HEK293T (cell line): ENCODE measurements at places on chromosomes 5 and 9.

DNA sequence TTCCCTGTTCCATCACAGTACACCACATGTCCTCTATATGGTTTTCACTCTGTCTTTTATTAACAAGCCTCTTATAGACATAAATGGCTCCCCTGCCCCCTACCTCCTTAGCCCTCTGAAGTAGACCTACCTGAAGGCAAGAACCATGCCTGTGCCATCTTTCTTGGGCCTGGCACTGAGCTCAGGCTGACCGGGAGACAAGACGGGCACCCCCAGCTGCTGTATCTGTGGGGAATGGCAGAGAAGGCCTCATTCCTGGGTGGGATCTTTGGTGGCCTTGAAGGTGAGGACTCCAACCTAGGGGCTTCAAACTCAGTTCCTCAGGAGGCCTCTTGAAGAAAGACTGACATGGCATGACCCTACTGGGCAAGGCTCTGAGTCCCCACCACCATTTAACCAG lies 109.9 kb downstream of the GABBR2 start:
- no peak for DNase-seq

DNA sequence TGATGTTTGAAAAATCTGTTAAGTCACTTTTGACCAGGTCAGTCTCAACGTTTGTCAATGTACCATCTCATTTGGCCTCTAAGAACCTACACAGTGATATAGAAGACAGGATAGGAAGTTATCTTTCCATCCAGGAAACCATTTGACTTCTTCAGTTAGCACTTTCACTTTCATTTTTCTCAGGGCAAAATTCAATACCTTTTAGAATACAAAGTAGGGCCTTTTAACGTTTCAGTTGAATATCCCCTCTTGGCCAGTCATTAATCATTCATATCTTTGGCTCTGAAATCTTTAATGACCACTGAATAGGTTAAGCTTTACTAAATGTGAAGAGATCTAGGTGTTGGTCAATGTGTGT lies 101.1 kb upstream of the GNAQ start:
- no peak for DNase-seq

DNA sequence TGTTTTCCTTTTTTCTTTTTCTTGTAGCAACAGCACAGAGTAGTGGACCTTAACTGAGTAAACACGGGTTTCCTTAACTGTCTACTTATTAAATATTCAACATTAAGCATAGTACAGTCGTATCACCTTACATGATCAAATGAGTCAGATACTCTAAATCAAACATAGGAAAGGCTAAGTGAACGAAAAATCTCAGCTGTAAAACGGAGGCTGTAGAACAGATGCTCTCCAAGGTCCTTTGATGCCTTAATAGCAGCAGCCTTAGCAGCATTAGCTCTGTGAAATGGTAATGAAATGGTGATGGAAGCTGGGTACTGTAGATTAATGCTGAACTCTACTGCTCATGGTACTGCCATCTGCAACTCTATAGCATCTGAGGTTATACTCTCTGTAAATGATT lies 1433.3 kb upstream of the C9orf72 start:
- no peak for DNase-seq

- peak; percentile 36 for DNase-seq
Measured at GRCh38 chr5:891837-892393, 686 bp downstream of the BRD9 start.

- DNase-seq = no peak
Measured at GRCh38 chr5:160959804-160960203, 107.8 kb upstream of the ATP10B start.

- DNase-seq = no peak
Measured at GRCh38 chr9:95841377-95841776, 34.1 kb upstream of the ERCC6L2 start.
